ENCODE measurements at places on chromosomes 13 and 19. TPM values are rescaled to one million over a fixed set of nuclear protein-coding genes. Genes with fewer than 3 reads are reported as not detected.
A peak's percentile ranks its signal among the peaks of the same experiment; 100 is the strongest.

DNA sequence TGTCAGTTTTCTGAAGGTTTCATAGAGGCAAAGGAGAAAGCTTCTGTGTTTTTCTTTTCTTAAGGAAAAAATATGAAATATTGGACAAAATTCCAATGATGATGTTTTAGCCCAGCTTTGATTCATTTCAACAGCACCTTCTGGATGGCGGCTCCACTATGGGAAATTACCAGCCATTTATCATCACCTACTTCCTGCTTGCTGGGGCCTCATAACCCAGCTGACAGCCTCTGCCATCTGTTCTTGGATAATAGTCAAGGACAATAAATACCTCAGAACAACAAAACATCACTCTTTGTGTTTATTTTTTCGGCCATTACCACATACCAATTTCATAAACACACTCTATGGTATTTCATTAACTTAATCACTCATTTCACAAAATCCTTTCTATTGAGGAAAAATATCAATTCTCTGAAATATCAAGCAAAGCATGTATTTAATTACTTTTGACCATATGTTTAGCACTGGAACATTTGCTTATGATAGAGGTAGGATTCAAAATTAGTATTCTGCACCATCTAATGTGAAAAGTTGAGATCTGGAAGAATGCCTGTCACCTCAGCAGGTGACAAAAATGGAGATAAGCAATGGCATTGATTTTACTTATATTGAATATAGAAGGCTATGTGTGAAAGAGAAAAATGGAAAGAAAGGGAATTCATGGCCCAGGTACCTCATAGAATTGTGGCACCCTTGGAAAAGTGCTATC, 629.7 kb downstream of the LIG4 start:
- DNase-seq: no peak

GRCh38 chr19:42113641-42114348, 18.5 kb downstream of the POU2F2 start:
- no peak for DNase-seq

GRCh38 chr19:10113964-10114650, 2.6 kb downstream of the P2RY11 start:
- DNase-seq: no peak

The CEBPG gene
- 17.5 TPM for total RNA-seq

GRCh38 chr19:8000298-8001038, 5.0 kb downstream of the ELAVL1 start:
- DNase-seq: no peak

The CYP4F3 gene
- not detected for total RNA-seq

DNA sequence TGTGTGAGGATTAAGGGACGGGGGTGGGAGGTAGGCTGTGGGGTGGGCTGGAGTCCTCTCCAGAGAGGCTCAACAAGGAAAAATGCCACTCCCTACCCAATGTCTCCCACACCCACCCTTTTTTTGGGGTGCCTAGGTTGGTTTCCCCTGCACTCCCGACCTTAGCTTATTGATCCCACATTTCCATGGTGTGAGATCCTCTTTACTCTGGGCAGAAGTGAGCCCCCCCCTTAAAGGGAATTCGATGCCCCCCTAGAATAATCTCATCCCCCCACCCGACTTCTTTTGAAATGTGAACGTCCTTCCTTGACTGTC, 5.5 kb downstream of the FOSB start:
- DNase-seq: no peak

The LILRB5 gene
- total RNA-seq: 8.5 TPM

DNA sequence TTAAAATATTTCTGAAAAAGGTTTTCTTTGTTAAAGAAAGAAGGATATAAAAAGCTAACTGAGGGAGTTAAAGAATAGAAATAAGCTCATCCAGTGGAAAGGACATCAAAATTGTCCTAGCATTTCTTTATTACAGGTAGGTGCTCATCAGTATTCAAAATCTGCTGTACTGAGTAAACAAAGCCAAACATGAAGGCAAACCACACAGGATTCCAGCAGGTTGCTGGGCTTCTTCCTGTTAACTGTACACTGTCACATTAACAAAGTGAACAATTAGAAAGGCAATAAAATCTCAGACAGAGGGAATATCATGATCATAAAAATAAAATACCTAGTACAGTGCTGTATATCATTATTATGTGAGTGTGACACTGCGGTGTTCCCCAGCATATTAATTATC, 1541.0 kb downstream of the SLITRK5 start:
- no peak for DNase-seq

DNA sequence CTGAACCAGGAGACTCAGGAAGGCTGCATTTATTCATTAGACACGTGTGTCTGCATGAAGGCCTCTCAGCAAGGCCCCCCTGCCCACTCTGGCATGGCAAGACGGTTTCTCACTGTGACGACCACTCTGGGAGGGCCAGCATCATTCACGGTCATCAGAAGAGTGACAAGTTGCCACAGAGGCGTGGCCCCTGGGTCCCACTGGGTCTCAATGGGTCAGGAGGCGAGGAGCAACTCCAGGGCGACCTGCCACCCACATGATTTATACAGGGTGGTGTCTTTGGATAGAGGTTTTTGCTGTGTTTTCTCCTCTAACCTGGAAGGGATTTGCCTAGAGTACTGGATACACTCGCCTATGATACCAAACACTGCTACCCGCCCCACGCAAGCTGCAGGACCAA, 60.7 kb downstream of the KLF2 start:
- no peak for DNase-seq

DNA sequence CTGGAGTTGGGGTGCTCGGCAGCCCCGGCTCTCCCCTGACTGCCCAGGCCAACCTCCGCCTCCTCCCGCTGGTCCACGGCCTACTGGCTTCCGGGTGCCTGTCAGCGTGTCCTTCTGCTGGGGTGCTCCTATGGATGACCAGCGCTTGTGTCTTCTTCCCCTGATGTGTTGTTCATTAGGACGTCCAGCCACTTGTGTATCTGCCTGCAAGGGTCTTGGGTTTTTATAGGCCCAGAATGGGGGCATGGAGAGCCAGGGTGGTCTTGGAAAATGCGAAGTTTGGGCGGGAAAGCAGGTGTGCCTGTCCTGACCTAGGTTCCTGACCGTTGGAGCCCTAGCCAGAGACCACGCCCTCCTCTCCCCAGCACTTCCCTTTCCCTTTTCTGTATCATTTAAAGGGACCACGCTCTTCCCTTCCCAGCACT, 139.8 kb downstream of the SLITRK5 start:
- DNase-seq: peak; percentile 57

GRCh38 chr13:99377641-99378040, 70.4 kb upstream of the GPR183 start:
- no peak for DNase-seq

- peak; percentile 51 for DNase-seq
Observed at GRCh38 chr13:40640845-40641458, 25.5 kb downstream of the FOXO1 start.

GRCh38 chr13:30898678-30899241, 7.3 kb upstream of the MEDAG start:
- no peak for DNase-seq

- no peak for DNase-seq
Observed at GRCh38 chr13:109226631-109227030, 559.8 kb downstream of the IRS2 start.

- peak; percentile 96 for DNase-seq
Observed at GRCh38 chr19:19531951-19532805, 3.5 kb downstream of the YJEFN3 start.

GRCh38 chr13:49652355-49653305, 24.3 kb downstream of the ARL11 start:
- DNase-seq: no peak

The IZUMO2 gene
- total RNA-seq: not detected

GRCh38 chr13:46507981-46508380, 45.0 kb upstream of the LRCH1 start:
- DNase-seq: no peak

GRCh38 chr13:45276913-45277312, 64.1 kb downstream of the TPT1 start:
- no peak for DNase-seq

- no peak for DNase-seq
Observed at GRCh38 chr19:40948580-40949299, 42.3 kb upstream of the CYP2B6 start.

DNA sequence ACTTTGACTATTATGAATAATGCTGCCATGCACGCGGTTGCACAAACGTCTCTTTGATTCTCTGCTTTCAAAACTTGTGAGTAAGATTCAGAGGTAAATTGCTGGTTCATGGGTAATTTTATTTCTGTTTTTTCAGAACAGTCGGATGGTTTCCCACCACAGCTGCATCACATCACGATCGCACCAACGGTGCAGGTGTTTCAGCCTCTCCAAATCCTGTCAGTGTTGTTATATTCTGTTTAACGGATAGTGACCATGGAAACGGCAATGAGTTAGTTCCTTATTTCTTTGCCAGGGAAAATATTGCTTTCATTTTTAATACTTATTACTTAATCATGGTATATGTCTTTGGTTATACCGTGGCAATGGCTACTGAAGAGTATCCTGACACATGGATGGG, 19.1 kb upstream of the ZNF835 start:
- DNase-seq: no peak

DNA sequence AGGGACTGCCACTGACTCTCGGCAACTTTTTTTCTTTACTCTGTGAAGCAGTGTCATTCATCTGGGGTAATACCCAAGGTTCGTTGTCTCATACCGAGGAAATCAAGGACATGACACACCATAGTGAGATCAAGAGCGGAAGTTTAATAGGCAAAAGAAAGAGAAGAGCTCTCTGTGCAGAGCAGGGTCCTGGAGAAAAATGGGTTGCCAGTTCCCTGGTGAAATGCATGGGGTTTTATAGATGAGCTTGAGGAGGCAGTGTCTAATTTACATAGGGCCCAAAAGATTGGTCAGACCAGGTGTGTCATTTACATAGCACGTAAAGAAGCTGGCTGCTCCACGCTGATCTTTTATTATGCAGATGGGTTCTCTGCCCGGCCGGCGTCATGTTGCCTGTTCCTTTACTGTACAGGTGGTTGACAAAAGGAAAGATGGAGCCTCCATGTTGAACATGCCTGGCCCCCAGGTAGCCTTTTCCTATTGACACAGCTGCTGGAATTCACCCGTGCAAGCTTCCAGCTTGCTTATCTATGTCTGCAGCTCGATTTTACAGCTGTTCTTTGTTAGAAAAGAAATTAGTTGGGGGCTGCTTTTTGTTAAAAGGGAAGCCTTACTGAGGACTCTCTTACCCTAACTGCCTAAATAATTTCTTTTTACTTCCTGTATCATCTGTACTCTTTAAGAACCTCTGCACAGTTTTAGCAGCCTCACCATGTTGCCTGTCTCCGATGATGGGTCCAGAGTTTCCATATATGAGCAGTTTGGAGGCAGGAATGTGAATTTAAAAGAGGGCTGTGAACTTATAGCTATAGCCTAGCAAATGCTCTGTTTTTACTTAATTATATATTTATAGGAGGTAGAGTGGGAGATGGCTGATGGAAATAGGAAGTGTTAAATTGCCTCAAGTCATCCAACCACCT, 98.0 kb upstream of the DIAPH3 start:
- no peak for DNase-seq
